ENCODE measurements at places on chromosomes 11 and 22. TPM values are rescaled to one million over a fixed set of nuclear protein-coding genes. Genes with fewer than 3 reads are reported as not detected.
A peak's percentile ranks its signal among the peaks of the same experiment; 100 is the strongest.

NEFH gene
- total RNA-seq, result 0.05 TPM

TMEM121B gene
- total RNA-seq, result 0.89 TPM

SLC25A45 gene
- total RNA-seq, result 16.7 TPM

- no peak overlapping the region for H3K27ac ChIP-seq
- H3K27me3 ChIP-seq, result no peaks in the 10 kb centered on the region
- H3K4me1 ChIP-seq, result no peaks in the 10 kb centered on the region
- DNase-seq, result no peak
Measured at GRCh38 chr11:81444297-81444696, 1289.4 kb downstream of the FAM181B start.

- DNase-seq, result peak; percentile 65
- H3K27me3 ChIP-seq, result no peaks in the 10 kb centered on the region
- H3K27ac ChIP-seq, result no peak overlapping the region
Measured at GRCh38 chr22:44331881-44332714, 19.3 kb upstream of the SHISAL1 start.

DNA sequence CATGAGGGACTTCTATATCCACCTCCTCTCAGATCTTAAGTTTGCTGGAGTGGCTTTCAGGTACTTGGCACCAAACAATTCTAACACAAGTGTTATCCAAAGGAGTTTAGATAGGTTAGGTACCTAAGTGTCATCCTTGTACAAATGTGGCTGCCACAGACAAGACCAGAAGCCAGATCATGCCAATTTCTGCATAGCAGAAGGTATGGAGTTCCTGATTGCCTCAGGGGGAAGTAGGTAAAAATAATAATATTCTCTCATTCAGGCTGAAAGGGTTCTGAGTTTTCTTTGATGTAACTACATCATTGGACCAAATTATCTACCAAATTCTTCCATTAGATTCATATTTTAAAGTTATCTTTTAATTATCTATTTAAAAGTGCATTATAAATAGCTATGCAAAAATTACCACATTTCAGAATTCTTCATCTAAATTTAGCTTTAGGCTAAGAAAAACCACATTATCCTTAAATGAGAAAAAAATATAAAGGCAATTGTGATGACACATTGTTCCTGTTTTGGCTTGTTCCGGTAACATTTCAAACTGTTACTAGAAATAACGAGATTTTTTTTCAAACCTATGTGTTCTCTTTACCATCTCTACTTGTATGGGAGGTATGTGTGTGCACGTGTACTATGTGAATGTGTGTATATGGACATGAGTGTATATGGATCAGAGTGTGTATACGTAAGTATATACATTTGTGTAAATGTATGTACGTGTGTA, 66.2 kb upstream of the POU2AF2 start:
- H3K27me3 ChIP-seq, result no peaks in the 10 kb centered on the region
- no peak overlapping the region for H3K27ac ChIP-seq
- DNase-seq, result no peak
- H3K4me3 ChIP-seq, result no peak overlapping the region
- H3K4me1 ChIP-seq, result no peaks in the 10 kb centered on the region
- no peaks in the 10 kb centered on the region for H3K36me3 ChIP-seq

DNA sequence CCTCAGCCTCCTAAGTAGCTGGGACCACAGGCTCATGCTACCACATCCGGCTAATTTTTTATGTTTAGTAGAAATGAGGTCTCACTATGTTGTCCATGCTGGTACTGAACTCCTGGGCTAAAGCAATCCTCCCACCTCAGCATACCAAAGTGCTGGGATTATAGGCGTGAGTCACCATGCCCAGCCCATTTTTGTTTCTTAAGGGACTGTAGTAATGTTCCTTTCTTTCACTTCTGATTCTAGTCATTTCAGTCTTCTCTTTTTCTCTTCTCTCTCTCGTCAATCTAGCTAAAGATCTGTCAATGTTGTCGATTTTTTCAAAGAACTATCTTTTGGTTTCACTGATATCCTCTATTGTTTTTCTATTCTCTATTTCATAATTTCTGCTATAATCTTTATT, 111.0 kb upstream of the APOA1 start:
- no peak for DNase-seq
- H3K36me3 ChIP-seq, result peaks cover 9% of the 10 kb centered on the region
- no peaks in the 10 kb centered on the region for H3K27me3 ChIP-seq

DNA sequence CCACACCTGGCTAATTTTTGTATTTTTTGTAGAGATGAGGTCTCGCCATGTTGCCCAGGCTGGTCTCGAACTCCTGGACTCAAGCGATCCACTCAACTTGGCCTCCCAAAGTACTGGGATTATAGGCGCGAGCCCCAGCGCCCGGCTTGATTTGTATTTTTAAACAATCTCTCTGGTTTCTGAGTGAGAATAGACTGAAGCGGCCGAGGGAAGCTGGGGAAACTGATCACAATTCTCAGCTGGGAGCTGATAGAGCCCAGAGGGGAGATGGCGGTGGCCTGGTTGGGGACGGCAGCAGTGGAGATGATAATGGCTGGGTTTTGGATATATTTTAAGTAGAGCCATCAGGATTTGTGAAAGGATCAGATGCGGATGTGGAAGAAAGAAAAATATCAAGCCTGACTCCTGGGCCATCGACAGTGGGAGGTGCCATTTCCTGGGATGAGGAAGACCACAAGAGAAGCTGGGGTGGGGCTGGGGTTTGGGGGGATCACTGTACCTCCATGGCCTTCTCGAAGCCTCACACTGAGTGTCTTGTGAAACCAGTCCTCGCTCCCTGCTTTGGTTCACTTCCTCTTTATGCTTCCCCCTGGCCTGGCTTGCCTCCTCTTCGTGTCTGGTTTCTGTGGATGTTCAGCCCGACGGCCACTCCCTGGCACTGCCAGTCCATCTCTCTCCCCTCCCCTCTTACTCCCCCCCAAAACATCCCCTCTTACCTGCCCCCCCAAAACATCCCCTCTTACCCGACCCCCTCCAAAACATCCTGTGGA, 51.9 kb downstream of the IGLL1 start:
- H3K27me3 ChIP-seq, result no peaks in the 10 kb centered on the region
- no peak overlapping the region for H3K27ac ChIP-seq
- no peaks in the 10 kb centered on the region for H3K4me1 ChIP-seq
- peak; percentile 27 for DNase-seq
